ENCODE measurements at places on chromosomes 11 and 22. TPM values are rescaled to one million over a fixed set of nuclear protein-coding genes. Genes with fewer than 3 reads are reported as not detected.

DNA sequence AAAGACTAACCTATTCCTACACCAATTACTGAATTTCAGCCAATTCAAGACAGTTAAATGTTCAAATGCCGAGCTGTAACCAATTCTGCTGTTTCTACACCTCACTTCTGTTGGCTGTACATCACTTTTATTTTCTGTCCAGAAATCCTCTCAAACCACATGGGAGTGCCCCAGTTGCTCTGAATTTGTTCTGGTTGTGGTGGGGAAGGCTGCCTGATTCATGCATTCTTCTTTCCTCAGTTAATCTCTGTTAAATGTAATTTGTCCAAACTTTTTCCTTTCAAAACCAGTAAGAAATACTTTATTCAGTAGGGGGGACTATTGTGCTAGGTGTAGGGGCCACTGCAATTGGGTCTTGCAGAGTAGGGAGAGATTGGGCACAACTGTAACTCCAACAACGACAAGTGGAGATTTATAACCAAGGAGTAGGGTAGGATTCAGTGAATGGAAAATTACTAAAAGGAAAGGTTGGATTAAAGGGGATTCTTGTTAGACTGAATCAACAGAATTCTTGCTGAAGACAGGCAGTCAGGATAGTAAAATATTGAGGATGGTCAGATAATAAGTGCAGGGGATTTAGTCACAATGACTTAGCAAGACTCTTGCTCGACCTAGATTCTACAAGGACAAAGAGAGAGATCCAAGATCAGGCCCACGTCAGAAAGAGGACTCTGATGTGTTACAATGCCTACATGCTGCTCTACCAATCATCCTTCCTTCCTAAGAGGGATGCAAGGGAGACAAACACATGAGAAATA lies 593.5 kb upstream of the FAT3 start:
- no peaks in the 10 kb centered on the region for H3K36me3 ChIP-seq
- no peak for DNase-seq
- peaks cover 2% of the 10 kb centered on the region for H3K27me3 ChIP-seq
- no peak overlapping the region for H3K27ac ChIP-seq
- H3K4me3 ChIP-seq = no peak overlapping the region

DNA sequence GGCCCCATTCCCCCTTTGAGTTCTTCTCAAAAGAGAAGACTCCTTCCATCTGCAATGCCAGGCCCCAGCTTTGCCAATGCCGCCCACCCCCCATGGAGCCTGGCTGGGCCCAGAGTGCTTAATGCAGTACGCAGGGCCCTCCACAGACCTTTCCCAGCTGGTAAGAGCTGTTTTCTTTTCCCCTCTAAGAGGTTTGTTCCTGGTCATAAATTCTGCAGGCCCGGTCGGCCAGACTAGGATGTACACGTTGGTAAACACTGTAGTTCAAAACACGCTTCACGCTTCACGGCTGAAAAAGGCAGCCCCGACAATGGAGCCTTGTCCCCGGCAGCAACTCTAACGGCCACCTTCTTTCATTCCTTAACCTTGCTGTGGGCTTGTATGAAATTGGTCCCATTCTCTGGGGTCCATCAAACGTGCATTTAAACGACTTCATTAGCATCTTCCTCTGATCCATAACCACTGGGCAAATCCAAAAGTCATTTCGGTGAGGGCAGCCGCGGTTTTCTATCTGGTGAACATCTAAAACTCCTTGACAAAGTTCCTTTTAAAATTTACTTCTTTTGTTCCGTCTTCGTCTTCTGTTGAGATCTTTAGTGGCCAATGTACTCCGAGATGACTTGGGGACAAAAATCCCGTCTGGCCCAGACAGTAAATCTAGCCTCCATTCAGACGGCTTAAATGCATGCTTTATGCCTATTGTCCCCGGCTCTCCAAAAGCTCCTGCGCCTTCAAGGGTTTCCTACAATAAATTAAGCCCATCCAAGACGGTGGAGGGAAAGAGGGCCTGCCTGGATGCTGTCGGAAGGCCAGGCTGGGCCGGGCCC lies 60.0 kb upstream of the MYEOV start:
- H3K27me3 ChIP-seq = peaks cover 11% of the 10 kb centered on the region
- H3K27ac ChIP-seq = no peak overlapping the region
- no peaks in the 10 kb centered on the region for H3K36me3 ChIP-seq
- H3K4me3 ChIP-seq = no peak overlapping the region

DNA sequence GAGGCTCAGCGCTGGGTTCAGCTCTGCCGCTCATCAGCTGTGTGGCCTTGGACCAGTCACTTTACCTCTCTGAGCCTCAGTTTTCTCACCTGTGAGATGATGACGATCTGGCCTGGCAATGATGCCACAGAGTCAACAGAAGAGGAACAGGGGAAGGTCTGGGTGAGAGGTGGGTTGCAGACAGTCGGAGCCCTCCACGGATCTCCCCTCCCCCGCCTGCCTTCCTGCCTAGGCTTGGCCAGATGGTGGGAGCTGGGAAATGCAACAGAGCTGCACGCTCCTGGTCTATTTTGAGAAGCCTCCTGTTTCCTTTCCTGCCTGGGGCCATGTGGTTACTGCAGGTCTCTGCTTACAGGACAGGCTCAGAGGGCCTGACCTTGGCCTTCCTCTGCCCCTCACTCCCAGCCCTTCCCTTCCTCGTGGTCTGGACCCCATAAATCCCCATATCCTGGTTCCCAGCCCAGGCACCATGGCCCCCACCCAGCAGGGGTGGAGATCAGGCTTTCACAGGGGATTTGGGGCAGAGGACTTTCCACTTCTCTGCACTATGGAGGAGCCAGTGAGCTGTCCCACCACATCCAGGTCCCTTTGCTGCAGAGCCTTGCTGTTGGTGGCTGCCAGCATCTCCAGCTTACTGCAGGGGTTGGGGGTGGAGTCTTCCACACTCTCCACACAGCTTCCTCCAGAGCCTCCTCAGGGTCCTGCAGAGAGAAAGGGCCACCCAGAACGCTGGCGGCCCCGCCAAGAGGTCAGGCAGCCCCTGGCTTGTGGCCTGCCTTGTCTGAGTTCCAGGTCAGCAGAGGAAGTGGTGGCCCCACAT lies 46.9 kb downstream of the C11orf96 start:
- peak overlapping the region; percentile 90 for H3K27ac ChIP-seq
- H3K4me1 ChIP-seq = peaks cover 54% of the 10 kb centered on the region
- no peaks in the 10 kb centered on the region for H3K36me3 ChIP-seq
- no peak for DNase-seq

DNA sequence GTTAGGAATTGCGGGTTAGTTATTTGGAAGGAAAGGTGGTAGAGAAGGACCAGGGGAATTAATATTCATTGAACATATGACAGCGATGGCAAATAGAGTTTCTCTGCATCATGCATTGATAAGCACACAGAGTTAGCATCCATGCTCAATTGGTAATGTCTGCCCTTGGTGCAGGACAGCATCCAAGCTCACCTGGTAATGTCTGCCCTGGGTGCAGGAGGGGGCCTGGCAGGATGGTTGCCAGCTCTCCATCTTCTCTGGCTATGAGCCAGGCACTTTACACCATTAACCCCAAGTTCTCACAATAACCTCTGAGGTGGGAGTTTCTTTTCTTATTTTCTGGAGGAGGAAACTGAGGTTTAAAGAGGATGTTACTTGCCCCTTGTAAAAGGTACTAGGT lies 50.4 kb upstream of the RBFOX2 start:
- H3K4me1 ChIP-seq = peaks cover 17% of the 10 kb centered on the region
- H3K27ac ChIP-seq = no peak overlapping the region
- no peak overlapping the region for H3K4me3 ChIP-seq
- DNase-seq = no peak
- H3K27me3 ChIP-seq = no peaks in the 10 kb centered on the region

- H3K4me1 ChIP-seq = no peaks in the 10 kb centered on the region
- no peak overlapping the region for H3K4me3 ChIP-seq
- no peaks in the 10 kb centered on the region for H3K36me3 ChIP-seq
- H3K27ac ChIP-seq = no peak overlapping the region
- no peak for DNase-seq
- H3K27me3 ChIP-seq = peaks cover 33% of the 10 kb centered on the region
Measured at GRCh38 chr11:120871194-120871593, 152.7 kb upstream of the TBCEL start.

DNA sequence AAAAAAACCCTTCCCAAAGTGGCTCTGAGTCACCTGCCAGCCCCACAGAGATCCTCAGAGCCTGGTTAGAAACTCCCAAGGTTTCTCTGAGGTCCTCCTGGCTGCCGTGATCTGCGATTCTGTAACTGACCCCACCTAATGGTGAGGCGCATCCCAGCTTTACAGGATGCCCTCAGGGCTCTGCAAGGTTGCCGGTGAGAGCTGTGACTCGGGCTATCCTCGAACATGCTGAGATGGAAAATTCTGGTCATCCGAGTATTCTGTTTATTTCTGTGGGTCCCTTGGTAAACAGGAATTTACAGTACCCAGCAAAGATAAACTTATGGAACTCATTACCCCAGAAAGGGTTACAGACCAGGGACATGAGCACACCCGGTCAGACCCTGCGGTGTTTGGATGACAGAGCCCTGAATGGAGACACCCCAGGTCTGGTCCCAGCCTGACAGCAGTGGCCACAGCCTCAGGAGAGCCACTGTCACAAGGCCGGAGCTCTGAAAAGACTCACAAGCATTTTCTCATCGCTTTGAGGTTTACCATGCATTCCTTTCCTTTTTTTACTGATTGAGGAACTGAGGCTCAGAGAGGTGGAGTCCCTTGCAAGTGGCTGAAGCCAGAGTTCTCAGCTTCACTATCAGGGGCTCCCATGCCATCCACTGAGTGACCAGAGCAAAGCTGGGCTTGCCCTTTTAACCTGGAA lies 22.2 kb downstream of the LIF start:
- no peak for DNase-seq
- no peaks in the 10 kb centered on the region for H3K36me3 ChIP-seq
- H3K4me3 ChIP-seq = no peak overlapping the region
- H3K27me3 ChIP-seq = no peaks in the 10 kb centered on the region
- peaks cover 61% of the 10 kb centered on the region for H3K4me1 ChIP-seq

DNA sequence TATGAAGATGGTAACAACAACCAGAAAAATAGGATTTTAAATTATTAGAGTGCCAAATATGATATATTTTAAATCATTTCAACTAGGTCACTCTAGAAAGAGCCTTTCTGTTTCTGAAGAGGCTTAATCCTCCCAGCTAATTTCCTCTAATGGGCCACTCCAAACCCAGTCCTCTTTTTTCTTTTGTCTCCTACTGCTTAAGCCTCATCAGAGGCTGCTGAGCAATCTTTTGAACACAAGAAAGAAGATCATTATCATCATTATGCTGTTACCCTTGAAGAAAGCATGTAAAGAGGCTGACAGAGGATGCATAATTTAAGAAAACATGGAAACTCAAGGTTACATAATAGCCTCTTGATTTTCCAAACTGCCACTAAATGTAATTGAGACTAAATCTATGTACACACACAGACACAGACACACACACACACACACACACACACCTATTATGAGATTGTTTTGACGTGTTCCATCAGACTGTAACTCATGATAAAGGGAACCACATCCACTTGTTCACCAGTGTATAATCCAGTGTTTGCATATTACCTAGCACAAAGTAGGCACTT lies 519.6 kb downstream of the METTL15 start:
- H3K27me3 ChIP-seq = no peaks in the 10 kb centered on the region
- no peak overlapping the region for H3K27ac ChIP-seq
- no peak overlapping the region for H3K4me3 ChIP-seq
- no peaks in the 10 kb centered on the region for H3K36me3 ChIP-seq
- no peak for DNase-seq

The GANAB gene
- 394 TPM for total RNA-seq

GRCh38 chr11:62061356-62062222 lies 62.2 kb upstream of the INCENP start:
- no peak for DNase-seq
- peak overlapping the region; percentile 41 for H3K27ac ChIP-seq
- peaks cover 10% of the 10 kb centered on the region for H3K4me1 ChIP-seq
- H3K4me3 ChIP-seq = no peak overlapping the region
- no peaks in the 10 kb centered on the region for H3K27me3 ChIP-seq

- H3K27ac ChIP-seq = no peak overlapping the region
- H3K36me3 ChIP-seq = peaks cover 2% of the 10 kb centered on the region
- DNase-seq = no peak
- H3K27me3 ChIP-seq = no peaks in the 10 kb centered on the region
Measured at GRCh38 chr11:13235895-13236294, 41.7 kb upstream of the BMAL1 start.

DNA sequence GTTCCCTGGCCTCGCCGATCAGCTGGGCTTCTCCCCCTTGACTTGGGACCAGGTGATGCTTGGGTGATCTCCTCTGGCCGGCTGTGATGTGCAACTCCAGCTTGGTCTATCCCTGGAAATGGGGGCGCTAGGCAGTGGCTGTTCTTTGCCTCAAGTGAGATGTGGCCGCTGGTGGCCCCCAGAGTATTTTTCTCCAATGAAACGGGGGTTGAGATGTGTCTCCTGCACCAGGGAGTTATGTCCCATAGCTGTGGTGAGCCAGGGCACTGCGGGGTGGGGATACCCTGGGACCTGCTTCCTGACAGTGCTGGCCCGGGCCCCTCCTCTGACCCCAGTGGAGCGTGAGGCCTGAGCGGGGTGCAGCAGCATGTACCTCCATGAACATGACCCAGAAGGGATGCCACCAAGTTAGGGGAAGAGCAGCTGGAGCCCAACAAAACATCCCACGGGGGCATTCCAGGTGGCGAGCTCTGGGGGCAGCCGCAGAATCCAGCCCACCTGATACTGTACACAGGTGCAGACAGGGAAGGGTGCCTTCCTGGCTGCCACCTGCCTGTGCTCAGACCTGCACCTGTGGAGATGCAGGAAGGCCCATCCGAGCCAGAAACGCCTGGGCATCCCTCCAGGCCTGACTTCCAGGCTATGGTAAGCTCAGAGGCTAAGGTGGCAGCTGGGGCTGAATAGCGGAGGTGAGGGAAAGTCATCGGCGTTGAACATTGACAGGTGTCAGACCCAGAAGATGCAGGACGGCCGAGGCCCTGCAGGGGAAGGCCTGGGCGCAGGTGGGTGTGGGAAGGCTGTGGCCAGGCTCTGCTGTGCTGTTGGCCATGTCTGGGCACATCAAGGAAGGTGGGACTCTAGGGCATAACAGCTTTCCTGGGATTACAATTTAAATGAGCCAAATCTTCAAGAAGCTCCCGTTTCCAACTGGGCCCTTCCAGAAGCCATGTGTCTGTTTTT lies 97.3 kb downstream of the CTTN start:
- H3K27ac ChIP-seq = no peak overlapping the region
- H3K4me1 ChIP-seq = no peaks in the 10 kb centered on the region
- peaks cover 5% of the 10 kb centered on the region for H3K27me3 ChIP-seq
- H3K36me3 ChIP-seq = no peaks in the 10 kb centered on the region
- H3K4me3 ChIP-seq = no peak overlapping the region

The SLC35F2 gene
- 4.7 TPM for total RNA-seq

Measured in chondrocyte (in vitro differentiated cells).